Muscle of leg (tissue), 16 donors: ENCODE measurements at places on chromosomes 3 and 15. TPM values are rescaled to one million over a fixed set of nuclear protein-coding genes. Genes with fewer than 3 reads are reported as not detected.

DNA sequence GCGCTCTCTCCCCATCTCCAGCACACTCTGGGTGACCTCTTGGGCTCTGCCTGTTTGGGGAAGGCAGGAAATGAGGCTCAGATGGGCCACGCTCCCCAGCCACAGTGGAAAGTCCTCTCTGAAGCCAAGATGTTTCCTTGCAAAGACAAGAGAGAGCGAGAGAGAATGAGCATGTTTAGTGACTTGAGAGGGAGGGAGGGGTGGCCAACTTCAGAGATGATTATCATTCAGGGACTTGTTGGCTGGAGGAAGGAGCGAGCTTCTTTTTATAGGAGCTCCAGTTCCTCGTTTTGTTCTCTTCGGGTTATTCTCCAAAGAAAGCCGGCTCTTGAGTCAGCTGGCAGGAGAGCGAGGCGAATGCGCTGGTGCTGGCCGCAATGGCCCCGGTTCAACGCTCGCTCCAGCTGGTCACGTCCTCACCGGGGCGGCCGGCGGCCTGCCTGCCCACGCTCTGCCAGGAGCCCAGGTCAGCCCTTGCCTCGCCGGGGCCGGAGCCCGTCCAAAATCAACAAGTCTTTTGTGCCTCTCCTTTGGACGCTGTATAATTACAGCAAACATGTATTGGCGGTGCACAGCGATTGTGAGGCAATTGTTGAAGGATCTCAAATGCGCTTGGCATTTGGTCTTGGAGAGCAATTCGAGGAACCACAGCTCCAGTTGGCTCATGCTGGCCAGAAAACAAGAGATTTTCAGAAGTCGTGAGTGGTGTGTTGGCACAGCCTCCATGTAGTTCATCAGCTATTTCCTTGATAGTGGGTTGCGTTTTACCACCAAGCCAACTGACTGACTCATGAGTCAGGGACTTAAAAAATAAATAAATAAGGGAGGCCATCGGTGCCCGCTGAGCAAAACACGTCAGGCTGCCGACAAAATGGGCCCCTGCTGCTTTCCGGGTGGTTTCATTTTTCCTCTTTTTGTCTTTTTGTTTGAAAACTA lies 288.6 kb downstream of the UACA start:
- peak overlapping the region; percentile 81 for H3K27ac ChIP-seq
- H3K4me3 ChIP-seq: no peak overlapping the region
- peaks cover 35% of the 10 kb centered on the region for H3K27me3 ChIP-seq
- peaks cover 58% of the 10 kb centered on the region for H3K4me1 ChIP-seq
- no peaks in the 10 kb centered on the region for H3K36me3 ChIP-seq

DNA sequence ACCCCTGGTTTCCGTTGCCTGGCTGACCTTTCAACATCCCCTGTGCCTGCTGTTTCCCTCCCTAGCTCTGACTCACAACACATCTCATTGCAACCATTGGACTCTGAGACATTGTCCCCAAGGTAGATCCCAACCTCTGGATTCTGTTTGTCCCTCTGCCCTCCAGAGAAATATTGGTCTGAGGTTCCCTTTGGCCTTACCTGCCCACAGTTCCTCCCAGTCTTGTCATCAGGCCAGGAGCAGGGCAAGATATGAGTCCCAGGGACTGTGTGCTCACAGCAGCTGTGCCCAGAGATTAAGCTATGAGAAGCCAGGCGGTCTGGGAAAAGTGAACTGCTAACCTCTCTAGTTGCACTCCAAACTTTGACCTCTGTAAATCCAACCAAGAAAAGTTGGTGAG lies 168.2 kb upstream of the NR2F2 start:
- no peak overlapping the region for H3K4me3 ChIP-seq
- no peak overlapping the region for H3K27ac ChIP-seq
- no peaks in the 10 kb centered on the region for H3K27me3 ChIP-seq
- peaks cover 29% of the 10 kb centered on the region for H3K4me1 ChIP-seq

Gene NUP210
- total RNA-seq: 4.5 TPM

- H3K4me3 ChIP-seq: no peak overlapping the region
- no peak for DNase-seq
- no peaks in the 10 kb centered on the region for H3K36me3 ChIP-seq
- no peak overlapping the region for H3K27ac ChIP-seq
Observed at GRCh38 chr3:126855374-126855773, 127.5 kb upstream of the PLXNA1 start.

Gene SLC25A38
- 12.6 TPM for total RNA-seq

Gene ERC2
- 2.0 TPM for total RNA-seq

- H3K27me3 ChIP-seq: no peaks in the 10 kb centered on the region
- peaks cover 10% of the 10 kb centered on the region for H3K4me1 ChIP-seq
- no peaks in the 10 kb centered on the region for H3K36me3 ChIP-seq
- no peak overlapping the region for H3K4me3 ChIP-seq
- DNase-seq: no peak
Observed at GRCh38 chr3:24387000-24387399, 107.7 kb downstream of the THRB start.

DNA sequence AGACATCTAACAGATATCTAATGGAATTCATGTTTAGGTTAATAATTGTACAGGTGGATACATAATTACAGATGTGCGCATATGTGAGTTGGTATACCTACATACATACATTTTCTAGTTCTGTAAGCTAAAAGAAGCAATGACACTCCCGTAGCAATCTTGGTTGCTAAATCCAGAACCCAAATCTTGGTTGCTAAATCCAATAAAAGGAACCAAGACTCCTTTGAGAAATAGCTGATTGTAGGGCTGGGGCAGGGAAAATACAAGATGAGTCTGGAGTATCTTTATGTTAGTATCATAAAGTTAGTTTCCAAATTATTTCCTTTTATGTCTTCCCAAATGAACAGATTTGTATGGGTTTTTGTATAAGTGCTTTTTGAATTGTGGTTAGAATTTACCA lies 135.2 kb downstream of the TMCC1 start:
- H3K4me1 ChIP-seq: no peaks in the 10 kb centered on the region
- DNase-seq: no peak
- H3K4me3 ChIP-seq: no peak overlapping the region
- H3K36me3 ChIP-seq: no peaks in the 10 kb centered on the region
- no peak overlapping the region for H3K27ac ChIP-seq

DNA sequence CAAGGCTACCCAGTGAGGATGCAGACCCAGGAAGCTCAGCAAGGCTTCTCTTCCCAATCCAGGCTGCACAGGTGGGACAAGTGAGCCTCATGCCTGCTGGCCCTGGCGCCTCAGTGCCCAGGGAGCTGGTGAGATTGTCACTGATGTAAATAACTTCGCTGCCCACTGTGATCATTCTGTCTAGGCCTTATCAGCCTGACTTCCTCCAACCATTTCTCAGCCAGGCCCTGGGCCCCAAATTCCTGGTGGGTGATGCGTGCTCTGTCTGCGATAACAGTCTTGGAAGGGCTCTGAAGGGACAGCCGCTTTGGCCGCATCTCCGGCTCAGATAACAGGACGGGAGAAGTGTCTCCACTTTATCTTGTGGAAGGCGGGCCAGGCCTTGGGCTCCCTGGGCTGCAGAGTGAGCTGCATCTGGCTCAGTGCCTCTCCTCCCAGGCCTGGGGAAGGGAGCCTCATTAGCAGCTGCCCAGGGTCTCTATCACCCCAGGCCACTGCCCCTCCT lies 2.2 kb upstream of the FBLN2 start:
- H3K27me3 ChIP-seq: peaks cover 22% of the 10 kb centered on the region
- no peak overlapping the region for H3K4me3 ChIP-seq
- H3K36me3 ChIP-seq: no peaks in the 10 kb centered on the region

DNA sequence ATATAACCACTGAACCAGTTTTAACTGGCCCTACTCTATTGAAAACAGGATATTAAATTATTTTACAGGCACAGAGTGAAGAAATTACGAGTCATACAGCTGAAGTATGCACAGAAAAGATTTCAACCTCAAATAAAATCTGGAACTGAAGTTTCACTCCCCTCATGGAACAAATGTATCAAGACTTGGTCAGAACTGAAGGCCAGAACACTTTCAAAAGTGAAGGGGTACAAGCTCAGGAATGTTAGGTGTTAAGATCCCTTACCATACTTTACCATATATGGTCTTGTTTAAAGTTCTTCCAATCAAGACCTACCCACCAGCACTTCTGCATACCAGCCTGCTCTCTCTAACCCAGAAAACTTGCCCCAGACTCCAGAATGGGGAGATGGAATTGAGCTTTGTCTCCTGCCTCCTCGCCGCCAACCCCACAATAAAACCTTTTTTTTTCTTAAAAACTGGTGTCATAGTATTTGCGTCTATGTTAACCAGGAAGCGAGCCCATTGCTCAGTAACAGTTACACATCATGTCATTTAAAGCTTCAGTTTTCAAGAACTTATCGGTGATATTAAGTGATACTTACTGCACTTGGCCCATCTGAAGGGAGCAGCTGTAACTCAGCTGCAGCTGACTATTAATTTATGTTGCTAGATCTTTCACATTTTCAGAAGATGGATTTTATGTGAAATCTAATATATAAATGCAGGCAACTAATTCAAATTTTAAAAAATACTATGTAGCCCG lies 59.9 kb downstream of the OXSM start:
- no peaks in the 10 kb centered on the region for H3K36me3 ChIP-seq
- no peak overlapping the region for H3K4me3 ChIP-seq
- H3K27ac ChIP-seq: no peak overlapping the region
- DNase-seq: no peak
- H3K4me1 ChIP-seq: no peaks in the 10 kb centered on the region

GRCh38 chr3:100004931-100005330 lies 109.4 kb downstream of the FILIP1L start:
- DNase-seq: no peak
- peaks cover 5% of the 10 kb centered on the region for H3K4me1 ChIP-seq
- H3K27ac ChIP-seq: no peak overlapping the region
- no peaks in the 10 kb centered on the region for H3K27me3 ChIP-seq
- no peak overlapping the region for H3K4me3 ChIP-seq

DNA sequence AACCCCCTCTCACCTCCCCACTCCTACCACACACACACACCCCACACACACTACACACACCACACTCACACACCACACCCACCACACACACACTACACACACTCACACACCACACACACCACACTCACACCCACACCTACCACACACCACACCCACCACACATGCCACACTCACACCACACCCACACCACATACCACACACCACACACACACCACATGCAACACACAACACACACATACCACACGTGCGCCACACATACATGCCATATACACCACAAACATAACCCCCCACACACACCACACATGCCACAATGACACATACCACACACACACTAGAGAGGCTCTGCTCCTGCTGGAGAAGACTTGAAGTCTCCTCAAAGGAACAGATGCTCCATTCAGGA lies 5.9 kb upstream of the ITPKA start:
- peaks cover 7% of the 10 kb centered on the region for H3K4me1 ChIP-seq
- peaks cover 19% of the 10 kb centered on the region for H3K27me3 ChIP-seq
- H3K36me3 ChIP-seq: peaks cover 6% of the 10 kb centered on the region
- H3K4me3 ChIP-seq: no peak overlapping the region
- no peak overlapping the region for H3K27ac ChIP-seq

DNA sequence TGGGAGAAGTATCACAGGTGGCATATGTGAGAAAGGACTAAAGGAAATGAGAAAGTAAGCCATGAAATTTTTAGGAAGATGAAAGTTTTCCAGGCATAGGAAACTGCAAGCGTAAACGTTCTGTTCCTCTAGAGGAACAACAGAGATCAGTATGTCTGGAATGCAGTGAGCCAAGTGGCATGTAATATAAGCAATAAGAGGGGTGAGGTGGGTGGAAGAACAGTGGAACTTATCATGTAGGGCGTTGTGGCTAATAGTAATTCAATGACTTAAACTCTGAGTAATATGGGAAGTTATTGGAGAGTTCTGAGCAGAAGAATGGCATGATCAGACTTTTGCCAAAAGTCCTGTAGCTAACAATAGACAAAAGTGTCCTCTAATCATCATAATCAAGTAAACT lies 902.9 kb downstream of the EPHA3 start:
- H3K4me1 ChIP-seq: peaks cover 8% of the 10 kb centered on the region
- no peak overlapping the region for H3K4me3 ChIP-seq
- H3K27ac ChIP-seq: no peak overlapping the region
- DNase-seq: peak; percentile 45
- H3K36me3 ChIP-seq: no peaks in the 10 kb centered on the region
- no peaks in the 10 kb centered on the region for H3K27me3 ChIP-seq

Gene CHL1
- total RNA-seq: 4.2 TPM

GRCh38 chr15:60787837-60788691 lies 309.1 kb upstream of the ICE2 start:
- no peaks in the 10 kb centered on the region for H3K27me3 ChIP-seq
- H3K36me3 ChIP-seq: no peaks in the 10 kb centered on the region
- no peak overlapping the region for H3K4me3 ChIP-seq
- DNase-seq: no peak
- H3K27ac ChIP-seq: no peak overlapping the region

DNA sequence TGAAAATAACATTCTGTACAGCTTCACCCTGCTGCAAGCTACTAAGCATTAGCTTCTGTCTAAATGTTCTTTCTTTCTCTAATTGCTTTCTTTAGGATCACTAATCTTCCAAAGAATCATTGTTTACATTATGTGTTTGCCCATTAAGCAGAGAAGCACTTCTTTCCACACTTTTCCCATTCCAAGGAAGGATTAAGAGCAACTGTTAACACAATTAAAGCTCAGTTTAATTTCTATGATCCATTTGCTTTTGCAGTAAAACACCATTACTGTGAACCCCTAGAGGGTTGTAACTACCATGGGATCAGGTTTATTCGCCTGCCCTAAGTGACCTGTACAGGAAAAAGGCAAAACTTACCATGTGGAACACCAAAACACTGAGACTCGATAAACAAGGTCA lies 125.8 kb upstream of the ZNF385D start:
- no peaks in the 10 kb centered on the region for H3K36me3 ChIP-seq
- H3K4me3 ChIP-seq: no peak overlapping the region
- no peaks in the 10 kb centered on the region for H3K4me1 ChIP-seq
- H3K27ac ChIP-seq: no peak overlapping the region

- no peak for DNase-seq
- peaks cover 22% of the 10 kb centered on the region for H3K36me3 ChIP-seq
- H3K27ac ChIP-seq: no peak overlapping the region
- H3K27me3 ChIP-seq: no peaks in the 10 kb centered on the region
- H3K4me3 ChIP-seq: no peak overlapping the region
Observed at GRCh38 chr3:152459118-152459515, 190.4 kb downstream of the MBNL1 start.

Gene TBC1D23
- 37.3 TPM for total RNA-seq

DNA sequence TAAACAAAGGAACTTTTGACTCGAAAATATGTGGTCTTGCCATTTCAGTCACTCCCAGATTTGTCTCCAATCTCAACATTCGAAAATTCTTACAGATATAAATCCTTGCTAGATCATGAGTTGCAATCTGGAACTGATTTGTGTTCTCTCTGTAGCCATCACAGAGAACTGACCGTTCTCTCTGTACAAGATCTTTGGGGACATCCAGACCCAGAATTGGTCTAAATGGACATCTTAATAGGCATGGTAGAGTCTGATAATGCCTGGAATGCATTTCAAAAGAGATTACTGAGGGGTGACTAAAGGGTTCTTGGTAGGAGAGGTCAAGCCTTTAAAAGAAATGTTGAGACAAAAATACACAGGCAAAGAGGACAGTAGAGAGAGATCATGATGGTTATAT lies 7.2 kb upstream of the MEF2A start:
- no peaks in the 10 kb centered on the region for H3K27me3 ChIP-seq
- no peaks in the 10 kb centered on the region for H3K36me3 ChIP-seq
- no peaks in the 10 kb centered on the region for H3K4me1 ChIP-seq
- DNase-seq: no peak
